Activated CD4-positive, alpha-beta T cell treated with anti-CD3 and anti-CD28 coated beads for 36 hours (primary cell): ENCODE measurements at places on chromosomes 13 and 19. TPM values are rescaled to one million over a fixed set of nuclear protein-coding genes. Genes with fewer than 3 reads are reported as not detected.

The ZSCAN4 gene
- not detected for total RNA-seq

The CLDN10 gene
- not detected for total RNA-seq

DNA sequence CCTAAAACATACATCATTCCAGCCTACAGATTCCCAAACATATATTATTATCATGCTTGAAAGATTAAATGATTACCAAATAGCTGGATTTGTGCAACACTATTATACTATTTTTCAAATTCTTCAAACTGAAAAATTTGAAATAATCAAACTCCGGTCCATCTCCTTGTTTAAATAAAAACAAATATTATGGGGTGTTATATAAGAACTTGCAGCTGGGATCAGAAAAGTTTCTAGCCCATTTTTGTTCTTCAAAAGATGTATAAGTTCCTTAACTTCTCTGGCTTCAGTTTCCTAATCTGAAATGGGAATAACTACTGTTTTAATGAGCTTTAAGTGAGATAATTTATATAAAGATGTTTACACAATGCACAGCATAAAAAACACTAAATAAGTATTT lies 422.9 kb downstream of the PCDH9 start:
- DNase-seq, result no peak

DNA sequence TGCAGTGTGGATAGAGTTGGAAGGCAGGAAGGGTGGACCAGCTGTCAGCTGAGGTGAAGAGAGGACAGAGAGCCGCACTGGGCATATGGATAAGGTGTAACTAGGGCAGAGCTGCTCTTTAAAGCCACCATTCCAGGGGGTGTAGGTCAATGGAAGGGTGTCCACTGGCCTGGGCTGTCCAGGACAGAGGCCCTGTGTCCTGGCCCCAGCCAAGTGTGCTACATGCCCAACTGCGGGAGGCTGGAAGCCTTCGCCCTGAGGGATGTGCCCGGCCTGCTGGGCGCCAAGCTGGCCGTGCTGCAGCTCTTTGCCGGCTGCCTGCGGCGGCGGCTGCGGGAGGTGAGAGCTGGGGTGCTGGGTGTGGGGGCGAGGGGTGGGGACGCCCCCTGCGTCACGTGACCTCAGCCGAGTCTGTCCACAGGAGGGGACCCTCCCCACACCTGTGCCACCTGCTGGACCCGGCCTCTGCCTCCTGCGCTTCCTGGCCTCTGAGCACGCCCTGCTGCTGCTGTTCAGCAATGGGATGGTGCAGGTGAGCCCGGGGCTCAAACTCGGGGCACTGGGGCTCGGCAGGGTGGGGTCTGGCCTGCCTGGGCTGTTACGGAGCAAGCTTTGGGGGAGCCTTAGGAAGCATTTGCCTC lies 9.8 kb downstream of the PLK5 start:
- no peak for DNase-seq

- no peak for DNase-seq
These were observed 30.2 kb downstream of the ITM2B start for GRCh38 chr13:48263196-48263595.

DNA sequence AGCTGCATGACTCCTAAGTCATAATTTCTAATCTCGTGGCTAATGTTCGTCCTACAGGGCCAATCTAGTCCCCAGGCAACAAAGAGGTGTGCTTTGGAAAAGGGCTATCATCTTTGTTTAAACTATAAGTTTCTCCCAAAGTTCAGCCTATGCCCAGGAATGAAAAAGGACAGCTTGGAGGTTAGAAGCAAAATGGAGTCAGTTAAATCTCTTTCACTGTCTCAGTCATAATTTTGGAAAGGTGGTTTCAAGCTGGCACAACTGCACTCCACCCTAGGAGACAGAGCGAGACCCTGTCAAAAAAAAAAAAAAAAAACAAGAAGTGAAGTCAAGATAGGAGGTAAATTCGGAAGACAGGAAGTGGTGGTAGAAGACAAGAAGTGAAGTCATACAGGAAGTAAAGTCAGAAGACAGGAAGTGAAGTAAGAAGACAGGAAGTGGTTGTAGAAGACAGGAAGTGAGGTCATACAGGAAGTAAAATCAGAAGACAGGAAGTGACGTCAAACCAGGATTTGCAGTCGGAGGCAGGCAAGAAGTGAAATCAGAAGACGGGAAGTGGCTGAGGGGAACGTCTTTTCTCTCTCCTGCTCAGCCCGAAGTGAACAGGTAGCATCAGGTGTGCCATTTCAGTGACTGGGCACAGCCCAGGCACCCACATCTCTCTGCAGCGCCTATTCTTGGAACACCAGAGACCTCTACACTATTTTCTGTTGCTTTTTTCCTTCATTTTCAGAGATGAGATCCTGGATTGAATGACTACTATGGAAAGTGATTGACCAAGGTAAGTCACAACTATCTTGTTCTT lies 32.2 kb downstream of the GP6 start:
- DNase-seq, result peak; percentile 65

- DNase-seq, result no peak
These were observed 229.0 kb downstream of the POSTN start for GRCh38 chr13:37369616-37370015.

DNA sequence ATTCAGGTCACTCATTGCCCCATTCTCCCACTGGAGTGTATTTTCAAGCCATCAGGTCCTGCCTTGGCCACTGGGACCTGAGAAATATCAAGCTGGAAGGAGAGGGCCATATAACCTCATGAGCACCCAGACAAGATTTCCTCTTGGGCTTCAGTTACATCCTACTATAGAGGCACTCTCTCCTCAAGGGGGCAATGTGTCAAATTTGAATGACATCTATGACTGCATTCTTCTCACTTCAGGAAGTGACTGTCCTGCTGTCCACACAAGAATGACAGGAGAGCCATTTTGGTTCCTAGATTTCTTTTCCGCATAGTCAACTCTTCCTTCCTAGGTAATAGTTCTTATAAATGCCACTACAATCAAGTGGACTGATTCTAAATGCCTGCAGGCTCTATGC lies 416.2 kb downstream of the DIAPH3 start:
- no peak for DNase-seq

- no peak for DNase-seq
These were observed 2.9 kb downstream of the ABCC4 start for GRCh38 chr13:95298169-95298965.

GRCh38 chr19:19579533-19580361 lies 38.7 kb downstream of the PBX4 start:
- DNase-seq, result peak; percentile 15

DNA sequence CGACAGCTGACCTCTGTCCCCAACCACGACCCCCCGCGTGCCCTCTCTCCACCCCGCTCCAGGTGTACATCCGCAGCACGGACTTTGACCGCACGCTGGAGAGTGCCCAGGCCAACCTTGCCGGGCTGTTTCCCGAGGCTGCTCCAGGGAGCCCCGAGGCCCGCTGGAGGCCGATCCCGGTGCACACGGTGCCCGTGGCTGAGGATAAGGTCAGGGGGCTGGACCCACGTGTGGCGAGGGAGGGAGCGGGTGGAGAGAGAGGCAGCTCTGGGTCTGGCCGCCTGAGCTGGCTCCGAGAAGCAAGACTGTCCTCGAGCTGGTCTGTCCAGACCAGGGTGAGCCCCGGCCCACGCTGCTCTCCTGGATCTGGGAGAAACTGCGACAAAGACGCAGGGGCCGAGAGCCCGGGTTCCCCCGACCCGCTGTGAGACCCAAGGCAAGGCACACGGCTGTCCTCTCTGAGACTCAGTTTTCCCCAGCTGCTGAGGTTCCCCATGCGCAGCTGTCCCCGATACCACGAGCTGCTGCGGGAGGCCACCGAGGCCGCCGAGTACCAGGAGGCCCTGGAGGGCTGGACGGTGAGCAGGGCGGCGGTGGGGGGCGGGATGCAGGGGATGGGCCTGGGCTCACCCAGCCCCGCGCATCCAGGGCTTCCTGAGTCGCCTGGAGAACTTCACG lies 1.5 kb downstream of the ACP4 start:
- no peak for DNase-seq

- DNase-seq, result no peak
These were observed 17.1 kb upstream of the CD33 start for GRCh38 chr19:51207747-51208146.

DNA sequence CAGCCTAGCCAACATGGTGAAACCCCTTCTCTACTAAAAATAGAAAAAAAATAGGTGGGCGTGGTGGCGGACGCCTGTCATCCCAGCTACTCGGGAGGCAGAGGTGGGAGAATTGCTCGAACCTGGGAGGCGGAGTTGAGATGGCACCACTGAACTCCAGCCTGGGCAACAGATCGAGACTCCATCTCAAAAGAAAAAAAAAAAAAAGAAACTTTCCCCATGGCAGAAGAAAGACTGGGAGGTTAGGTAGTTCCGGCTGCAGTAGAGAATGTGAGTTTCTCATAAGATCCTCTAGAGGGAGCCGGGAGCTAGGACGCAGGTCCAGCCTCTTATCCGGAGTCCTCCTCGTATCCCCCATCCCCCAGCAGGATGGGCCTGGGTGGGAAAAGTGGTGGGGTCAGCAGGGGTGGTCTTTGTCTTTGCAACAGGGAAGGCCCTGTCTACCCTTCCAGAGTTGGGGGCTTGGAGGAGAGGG lies 13.2 kb upstream of the CREB3L3 start:
- DNase-seq, result peak; percentile 48

DNA sequence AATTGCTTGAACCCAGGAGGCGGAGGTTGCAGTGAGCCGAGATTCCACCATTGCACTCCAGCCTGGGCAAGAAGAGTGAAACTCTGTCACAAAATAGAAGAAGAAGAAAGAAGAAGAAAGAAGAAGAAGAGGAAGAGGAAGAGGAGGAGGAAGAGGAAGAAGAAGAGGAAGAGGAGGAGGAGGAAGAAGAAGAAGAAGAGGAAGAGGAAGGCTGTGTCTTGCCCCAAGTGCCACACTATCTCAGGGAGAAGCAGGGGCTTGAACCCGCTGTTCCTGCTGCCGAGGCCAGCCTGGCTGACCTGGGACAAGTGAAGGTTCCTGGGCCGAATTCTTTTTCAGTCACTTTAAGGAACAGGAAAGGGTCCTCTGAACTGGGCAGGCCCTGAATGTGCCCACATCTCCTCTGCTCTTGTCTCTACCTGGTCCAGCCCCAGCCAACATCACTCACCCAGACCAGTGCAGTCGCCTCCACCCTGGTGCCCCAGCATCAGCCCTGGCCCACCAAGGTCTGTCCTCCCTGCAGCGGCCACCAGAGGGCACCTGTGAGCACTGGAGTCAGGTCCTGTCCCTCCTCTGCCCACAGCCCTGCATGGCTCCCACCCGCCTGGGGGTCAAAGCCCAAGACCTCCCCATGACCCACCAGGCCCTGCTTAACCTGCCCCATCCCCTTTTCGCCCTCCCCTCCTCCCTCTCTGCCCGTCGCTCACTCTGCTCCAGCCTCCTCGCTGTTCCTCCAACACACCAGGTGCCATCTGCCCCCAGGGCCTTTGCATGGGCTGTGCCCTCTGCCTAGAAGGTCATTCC lies 20.0 kb downstream of the TICAM1 start:
- peak; percentile 95 for DNase-seq

DNA sequence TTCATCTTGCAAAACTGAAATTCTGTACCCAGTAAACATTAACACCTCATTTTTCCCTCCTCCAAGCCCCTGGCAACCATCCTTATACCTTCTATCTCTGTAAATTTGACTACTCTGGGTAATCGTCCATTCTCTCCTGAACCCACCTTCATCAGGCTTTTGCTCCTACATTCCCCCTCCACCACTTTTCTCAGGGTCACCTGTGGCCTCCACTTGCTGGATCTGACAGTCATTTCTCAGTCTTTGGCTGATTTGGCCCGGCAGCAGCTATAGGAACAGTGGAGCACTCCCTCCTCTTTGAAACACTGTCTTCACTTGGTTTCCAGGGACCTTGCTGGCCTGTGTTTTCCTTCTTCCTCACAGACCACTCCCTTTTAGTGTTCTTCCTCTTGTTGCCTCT lies 83.5 kb downstream of the LRCH1 start:
- DNase-seq, result no peak

DNA sequence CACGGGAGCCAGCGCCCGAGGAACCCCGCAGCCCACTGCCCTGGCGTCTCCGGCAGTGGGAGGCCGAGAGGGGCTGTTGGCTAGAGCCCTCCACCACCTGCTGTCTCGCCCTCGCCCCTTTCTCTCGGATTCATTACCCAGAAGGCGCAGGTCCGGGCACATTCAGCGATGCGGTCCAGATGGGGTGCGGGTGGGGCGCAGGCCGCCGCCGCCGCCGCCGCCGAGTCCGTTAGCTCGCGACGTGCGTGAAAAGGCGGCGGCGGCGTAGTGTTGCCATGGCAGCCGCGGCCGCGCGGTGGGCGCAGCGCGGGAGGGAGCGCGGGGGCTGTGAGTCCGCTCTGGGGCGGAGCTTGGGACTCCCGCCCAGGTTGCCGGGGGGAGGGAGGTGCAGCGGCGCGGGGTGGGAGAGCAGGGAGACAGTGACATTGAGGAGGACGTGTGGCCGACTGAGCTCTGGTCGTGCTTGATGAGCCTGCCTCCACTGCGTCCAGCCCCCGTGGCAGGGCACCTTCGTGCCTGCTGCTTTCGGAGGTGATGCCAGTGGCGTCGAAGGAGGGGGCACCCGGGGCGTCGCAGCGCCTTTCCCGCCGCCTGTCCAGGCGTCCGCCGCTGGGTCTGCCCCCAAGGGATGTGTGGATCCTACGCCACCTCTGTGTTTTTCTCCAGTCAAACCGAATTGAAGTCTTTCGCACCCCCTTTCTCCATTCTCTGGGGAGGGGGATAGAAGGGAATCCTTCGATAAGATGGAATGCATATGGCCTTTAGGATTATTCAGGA lies at the start of gene KATNAL1:
Gene KATNAL1 (minus strand): TSS at position 358 of the 777 bp plus-strand sequence. CDS start 23,774 bp downstream, outside the sequence.
- peak; percentile 81 for DNase-seq

DNA sequence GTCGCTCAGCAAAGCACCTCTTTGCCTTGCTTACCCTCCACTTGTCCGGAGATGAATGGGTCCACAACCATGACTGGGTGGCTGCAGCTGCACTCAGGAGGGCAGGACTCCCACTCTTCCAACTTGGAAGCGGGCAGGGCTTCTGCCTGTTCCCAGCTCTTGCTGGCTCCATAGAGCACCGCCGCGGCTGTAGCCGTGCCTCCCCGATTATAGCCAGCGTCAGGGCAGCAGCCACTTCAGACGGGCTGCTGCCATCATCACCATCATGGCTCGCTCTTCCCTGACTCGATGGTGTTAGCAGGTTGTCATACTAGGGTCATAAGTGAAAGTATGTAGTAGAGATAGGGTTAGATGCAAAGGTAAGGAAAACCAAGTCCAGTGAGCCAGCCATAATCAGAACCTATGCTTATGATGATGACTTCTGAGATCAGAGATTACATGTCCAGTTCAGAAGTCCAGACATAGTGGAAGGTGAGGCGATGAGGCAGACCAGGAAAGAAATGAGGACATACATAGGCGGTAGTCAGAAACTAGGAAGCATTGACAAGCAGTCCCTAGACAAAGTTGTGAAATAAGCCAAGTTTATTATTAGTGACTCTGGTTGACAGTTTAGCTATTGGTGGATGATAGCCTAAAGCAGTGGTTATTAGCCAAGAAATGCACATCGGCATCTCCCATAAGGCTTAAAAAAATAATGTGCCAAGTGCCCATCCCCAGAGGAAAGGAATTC lies 4.4 kb upstream of the INTS6 start:
- no peak for DNase-seq

GRCh38 chr19:1041835-1042685 lies 2.2 kb downstream of the ABCA7 start:
- no peak for DNase-seq

GRCh38 chr13:44307844-44308243 lies 65.8 kb upstream of the SERP2 start:
- DNase-seq, result no peak
